ENCODE measurements at places on chromosomes 7 and 10.
A peak's percentile ranks its signal among the peaks of the same experiment; 100 is the strongest.

- no peak for DNase-seq
These were observed 10.2 kb upstream of the CH25H start for GRCh38 chr10:89217057-89217990.

DNA sequence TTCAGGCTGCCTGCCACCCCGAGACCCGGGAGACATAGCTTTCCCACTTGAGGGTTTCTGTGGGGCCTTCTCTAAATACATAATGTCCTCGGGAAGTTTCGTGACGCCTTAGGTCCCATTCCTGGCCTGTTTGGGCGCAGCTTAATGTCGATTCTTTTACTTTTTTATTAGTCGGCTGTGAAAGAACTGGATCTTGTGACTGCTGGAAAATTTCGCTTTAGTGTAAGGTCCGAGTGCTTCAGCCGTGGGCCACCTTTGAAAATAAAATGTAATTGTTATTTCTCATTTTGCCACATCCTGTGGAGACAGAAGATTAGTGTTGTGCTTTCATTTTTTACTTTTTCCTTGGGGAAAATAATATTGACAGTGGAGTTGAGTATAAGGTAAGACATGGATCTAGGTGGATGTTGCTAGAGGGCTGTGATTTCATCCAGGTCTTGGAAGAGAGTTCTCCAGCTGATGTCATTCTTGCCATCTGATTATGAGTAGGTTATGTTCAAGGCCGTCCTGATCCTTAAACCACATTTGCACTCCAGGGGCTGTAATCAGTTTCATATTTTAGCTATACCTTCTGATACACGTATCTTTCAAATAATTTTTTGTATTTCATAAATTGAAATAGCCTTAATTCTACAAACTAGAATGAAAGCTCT, 830 bp downstream of the RAB18 start:
- no peak for DNase-seq

DNA sequence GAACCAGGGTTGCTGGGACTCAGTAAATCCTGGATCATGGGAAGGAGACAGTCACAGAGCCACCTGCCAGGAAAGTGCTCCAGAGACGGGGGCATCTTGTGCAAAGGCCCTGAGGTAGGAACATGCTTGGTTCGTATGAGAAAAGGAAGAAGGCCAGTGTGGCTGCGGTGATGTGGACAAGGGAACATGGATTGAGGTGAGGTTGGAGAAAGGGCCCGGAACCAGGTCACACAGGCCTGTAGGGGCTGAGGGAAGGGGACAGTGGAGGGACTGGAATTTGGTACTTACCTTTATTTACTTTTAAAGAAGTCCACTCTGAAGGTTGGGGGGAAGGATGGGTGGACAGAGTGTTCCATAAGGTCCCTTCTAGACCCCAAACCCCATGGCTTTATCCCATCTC, 32.9 kb upstream of the CXCL12 start:
- DNase-seq = no peak

DNA sequence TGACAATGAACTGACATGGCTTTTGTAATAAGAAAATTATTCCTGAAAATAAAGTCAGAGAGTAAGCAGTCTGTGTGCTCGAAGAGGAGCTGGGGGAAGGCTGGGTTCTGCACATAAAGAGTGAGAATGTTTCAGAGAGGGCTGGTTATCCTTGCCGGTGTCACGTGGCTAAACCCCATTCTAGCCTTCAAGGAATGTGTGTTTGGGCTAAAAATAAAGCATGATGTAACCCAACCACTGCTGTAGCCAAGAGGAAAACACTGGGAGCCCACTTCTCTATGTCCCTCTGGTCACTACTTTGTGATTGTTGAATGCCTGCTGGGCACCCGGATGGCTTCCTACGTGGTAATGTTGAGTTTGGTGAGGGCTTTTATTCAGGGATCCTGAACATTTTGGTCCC, 23.5 kb downstream of the WDFY4 start:
- no peak for DNase-seq

GRCh38 chr10:84140036-84140379, 699 bp downstream of the GHITM start:
- no peak for DNase-seq

DNA sequence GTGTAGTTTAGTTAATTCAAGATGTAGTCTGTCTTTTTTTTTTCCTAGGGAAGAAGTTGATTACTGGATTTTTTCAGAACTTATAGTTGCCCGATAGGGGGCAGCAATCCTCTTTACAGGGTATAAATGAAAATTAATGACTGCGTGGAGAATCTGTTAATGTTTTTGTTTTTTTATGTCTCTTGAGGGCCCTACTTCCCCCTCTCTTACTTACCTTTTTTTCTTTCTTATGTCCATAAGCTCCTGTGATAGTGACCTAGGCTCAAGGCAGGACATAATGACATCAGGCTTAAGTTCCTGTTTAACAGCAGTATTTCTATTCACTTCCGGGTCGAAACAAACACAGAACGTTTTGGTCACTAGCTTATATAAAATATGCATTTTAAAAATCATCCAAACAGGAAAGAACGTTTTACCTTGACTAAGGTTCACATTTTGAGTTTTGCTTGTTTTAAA, 18.8 kb downstream of the CDC123 start:
- no peak for DNase-seq

DNA sequence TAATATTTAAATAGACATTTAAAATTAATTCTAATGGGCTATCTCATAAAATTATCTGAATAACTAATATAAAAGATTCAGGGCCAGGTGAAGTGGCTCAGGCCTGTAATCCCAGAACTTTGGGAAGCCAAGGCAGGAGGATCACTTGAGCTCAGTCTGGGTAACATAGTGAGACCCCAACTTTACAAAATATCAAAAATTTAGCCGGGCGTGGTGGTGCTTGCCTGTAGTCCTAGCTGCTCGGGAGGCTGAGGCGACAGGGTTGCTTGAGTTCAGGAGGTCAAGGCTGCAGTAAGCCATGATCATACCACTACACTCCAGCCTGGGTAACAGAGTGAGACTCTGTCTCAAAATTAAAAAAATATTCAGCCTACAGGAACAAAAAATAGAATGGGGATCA, 12.5 kb downstream of the NOBOX start:
- no peak for DNase-seq

DNA sequence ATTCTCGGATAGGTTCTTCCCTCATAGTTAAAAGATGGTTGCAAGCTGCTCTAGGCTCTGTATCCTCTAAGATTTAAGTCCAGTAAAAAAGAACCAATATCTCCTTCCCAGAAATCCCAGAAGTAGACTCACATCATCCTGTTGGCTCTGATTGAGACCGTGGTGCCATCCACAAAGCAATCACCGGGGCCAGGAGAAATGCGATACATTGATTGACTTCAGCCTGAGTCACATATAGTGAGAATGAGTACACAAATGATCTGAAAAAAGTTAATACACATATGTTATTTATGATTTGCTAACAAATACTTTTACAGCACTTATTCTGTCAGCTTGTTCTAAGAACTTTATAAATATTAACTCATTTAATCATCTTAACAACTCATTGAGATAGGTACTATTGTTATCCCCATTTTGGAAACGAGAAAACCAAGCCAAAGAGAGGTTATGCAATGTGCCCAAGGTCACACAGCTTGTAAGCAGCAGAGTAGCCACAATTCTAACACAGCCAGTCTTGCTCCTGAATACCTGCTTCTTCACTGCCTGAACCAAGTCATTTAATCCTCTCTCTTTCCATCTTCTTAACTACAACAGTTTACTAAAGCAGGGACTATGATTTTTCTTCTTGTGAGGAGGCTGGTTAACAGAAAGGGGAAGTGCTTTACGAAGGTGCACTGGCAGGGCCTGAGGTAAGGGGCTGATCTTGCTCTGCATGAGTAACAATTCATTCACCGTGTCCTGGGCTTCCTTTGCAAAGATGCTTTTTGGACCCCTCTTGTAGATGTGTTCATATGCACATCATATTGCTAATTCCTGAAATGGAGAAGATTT, 177.0 kb downstream of the REEP3 start:
- no peak for DNase-seq

GRCh38 chr10:85600744-85601081, 765.9 kb downstream of the GRID1 start:
- no peak for DNase-seq

DNA sequence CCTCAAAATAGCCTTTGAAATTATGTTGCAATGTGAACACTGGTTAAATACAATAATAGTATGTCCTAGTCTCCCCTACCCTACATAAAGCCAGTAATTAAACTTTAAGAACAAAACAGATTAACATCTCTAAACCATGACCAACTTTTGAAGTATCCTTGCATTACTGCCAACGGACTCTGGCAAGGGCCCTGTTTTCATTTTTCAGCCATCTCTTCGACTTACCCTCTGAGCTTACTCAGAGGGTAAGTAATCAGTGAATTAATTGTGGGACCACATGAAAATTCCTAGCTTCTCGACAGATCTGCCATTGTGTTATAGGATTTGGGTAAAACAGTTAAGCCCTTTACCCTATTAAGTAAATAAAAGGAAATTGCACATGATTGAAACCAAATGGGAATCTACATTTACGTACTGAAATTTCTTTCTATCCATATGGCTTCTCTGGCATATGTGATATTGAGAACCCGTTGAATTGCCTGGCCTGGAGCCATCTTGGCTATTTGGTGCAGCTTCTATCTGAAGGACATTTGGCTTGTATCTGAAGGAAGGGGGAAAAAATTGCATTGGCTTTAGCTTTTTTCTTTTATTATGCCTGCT, 39.6 kb downstream of the DYNC1I1 start:
- no peak for DNase-seq

DNA sequence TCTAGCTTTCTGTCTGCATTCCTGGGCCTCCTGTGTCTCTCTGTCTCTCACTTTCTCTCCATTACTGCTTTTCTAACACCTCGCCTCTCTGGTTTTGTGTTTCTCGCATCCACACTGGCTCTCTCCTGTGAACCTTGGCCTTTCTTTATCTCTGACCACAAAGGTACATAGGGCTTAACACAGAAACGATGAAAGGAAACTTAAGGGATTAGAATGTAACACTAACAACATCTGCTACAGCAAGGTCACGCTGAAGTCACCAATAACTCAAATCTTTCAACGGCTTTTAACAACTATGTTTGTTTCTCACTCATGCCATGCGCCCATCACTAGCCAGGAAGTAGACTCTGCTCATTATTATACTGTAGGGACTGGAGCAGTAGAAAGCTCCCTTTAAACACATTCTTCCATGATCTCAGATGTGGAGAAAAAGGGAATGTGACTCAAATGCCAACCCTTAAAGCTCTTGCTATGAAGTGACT, 9.3 kb upstream of the OR6V1 start:
- DNase-seq = no peak

- DNase-seq = no peak
These were observed 714 bp upstream of the KCND2 start for GRCh38 chr7:120272261-120272660.

DNA sequence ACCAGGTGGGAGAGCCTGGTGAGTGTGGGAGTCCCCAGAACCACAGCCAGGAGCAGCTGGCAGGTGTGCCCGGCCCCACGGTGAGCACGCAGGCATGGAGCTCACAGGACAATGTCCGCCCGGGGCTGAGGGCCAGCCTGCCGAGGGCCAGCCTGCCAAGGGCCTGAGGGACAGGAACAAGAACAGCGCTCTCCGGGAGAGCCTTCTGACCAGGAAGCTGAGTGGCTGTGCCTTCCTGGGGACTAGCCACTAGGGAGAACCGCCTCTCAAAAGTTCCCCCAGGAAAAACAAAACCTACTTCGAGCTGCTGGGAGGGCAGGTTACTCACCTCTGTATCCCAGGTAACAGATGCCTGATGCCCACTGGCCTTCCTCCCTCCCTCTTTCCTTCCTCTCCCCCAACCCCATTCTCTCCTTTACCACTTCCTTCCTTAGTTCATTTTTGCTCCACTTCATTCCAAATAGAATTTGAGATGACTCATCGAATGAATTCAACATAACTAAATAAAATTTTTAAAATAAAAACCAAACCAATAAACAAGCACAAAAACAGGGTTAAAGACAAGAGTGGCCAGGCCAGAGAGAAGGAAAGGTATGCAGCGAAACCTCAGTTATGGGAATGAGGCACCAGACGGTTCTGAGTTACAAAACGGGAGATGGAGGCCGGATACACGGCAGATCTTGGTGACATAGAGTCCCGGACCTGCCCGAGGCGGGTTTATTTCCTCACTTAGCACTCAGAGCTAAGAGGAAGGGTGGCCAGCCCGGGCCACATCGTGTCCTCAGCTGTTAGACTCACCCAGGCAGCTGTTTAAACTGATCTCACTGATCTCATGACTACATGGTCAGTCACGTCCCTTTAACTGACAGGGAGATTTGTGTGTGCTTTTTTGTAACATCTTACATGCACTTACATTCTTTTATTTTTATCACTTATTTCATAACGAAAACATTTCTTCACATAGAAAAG, 128.5 kb downstream of the TNS3 start:
- DNase-seq = no peak

DNA sequence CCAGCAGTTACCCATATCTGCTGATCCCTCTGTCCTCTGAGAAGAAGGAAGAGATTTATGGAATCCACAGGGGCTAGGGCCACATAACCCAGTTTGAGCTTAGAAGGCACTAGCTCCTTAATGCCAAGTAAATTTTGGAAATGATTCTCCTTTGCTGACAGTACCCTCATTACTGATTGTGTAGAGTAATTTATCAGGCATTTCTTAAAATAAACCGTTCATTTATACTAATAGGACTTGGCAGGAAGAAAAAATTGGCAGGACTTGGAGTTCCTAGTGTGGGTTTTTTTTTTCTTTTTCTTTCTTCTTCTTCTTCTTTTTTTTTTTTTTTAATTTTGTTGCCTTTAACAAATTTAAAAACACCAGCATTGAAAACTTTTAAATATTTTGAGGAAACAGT, 645.7 kb downstream of the SUGCT start:
- no peak for DNase-seq

DNA sequence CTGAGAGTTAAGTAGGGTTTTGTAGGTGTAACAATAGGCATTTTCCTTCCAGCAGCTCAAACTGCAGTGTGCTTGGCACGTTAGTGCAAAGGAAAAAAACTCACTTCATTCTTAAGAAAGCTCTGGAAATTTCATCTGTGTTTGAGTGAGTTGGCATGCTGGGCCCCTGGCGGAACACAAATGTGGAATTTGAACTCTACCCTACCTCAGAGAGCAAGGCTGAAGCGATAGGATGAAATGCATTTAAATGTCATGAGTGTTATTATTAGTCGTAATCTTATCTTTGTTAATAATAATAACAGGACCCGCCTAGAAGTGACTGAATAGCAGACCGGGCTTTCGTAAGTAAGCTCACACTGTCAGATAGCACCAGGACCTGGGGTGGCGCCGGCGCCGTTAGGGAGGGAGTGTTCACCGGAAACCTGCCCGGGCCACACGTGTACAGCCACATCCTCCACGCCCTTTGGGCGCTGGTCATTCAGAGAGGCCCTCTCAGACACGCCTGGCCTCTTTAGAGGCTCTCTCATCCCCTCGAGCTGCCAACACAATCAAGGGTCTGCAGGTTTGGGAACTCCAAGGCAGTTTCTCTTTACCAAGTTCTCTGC, 63.5 kb downstream of the GRK5 start:
- DNase-seq = peak; percentile 28

DNA sequence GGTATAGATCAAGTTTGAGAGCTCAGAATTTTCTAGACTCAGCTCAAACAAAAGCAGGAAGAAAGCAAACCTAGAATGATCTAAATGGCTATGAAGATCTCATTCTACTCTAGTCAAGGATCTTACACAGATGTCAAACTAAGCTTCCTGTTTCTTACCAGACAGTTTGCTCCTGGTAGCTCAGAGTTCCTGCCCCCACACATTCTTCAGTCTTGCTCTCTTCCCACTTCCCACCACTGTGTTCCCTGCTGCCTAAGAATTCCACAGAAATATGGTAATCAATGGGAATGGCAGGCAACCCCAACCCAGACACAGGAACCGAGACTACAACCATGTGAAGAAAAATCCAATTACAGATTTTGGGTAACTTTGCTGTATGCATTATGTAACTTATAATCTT, 133.4 kb upstream of the PTN start:
- DNase-seq = no peak

All from esophagus squamous epithelium (tissue), 5 donors.